ENCODE measurements at places on chromosomes 5 and 9.
A peak's percentile ranks its signal among the peaks of the same experiment; 100 is the strongest.

DNA sequence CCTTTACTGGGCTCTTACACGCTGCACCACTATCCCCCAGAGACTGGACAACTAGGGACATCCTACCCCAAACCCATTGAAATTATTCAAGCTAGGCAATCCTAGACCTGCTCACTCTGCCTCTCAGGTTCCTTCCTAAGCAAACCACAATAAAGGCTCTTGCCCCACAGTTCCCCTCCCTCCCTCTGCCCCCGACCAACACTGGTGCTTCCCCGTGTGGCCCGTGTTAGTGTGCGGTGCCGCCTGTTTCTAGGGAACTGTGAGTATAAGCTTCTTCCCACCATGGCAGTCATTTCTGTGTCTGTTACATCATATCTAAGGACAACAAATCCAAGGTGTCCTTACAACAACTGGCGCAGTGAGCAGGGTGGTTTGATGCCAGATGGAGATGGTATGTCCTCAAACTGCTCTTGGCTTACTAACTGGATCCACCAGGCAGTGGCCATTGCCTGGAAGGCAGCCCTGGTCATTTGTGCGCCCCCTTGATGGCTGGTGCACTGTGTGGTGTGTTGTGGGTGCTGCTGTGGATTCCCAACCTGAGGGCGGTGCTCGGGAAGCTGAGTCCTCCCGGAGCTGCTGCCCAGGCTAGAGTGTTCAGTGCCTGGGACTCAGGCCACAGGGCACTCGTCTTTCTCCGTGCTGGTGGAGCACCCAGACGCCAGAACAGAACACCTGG is 8.4 kb upstream of the MXD3 start:
- DNase-seq: no peak

- no peak for DNase-seq
Observed at GRCh38 chr5:160749682-160750081, 102.3 kb downstream of the ATP10B start.

DNA sequence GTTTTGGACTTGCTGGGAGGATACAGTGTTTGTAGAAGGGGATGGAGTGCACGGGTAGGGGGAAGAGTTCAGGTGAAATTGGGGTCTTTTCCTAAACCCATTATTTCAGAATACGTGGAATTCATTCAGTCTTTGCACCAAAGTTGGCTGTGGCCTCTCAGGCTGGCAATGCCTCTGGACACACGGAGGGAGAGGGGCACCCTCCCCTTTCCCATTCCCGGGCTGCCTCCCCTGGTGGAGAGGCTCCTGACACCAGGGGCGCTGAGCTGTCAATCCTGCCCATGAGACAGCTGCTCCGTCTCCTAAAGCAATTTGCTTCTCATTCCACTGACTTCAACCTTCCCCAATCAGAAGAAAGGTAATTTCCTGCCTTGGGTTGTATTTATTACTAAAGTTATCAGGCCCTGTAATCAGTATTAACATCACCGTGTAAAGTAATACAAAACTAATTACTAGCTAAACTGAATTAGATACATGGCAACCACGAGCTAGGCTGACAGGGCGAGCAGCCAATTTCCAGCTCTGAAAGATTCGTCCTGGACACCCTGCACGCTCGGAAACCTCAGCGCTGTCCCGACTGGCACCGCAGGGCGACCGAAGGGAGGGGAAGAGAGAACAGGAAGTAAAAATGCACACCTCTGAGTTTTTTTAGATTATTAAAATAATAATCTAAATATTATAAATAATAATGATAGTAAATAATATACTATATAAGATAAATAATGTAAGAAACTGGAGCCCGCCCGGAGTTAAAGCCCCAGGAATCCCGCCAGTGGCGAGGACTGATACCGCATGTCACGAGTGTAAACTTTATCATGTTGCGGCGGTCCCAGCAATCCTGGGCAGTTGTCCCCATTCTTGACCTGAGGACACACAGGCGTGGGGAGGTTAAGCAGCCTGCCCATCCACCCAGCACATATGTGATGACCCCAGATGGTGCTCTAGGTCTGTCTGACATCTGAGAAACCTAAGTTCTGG is 6.9 kb upstream of the OLFM1 start:
- DNase-seq: no peak

- no peak for DNase-seq
Observed at GRCh38 chr9:97831843-97832636, 21.0 kb upstream of the FOXE1 start.

DNA sequence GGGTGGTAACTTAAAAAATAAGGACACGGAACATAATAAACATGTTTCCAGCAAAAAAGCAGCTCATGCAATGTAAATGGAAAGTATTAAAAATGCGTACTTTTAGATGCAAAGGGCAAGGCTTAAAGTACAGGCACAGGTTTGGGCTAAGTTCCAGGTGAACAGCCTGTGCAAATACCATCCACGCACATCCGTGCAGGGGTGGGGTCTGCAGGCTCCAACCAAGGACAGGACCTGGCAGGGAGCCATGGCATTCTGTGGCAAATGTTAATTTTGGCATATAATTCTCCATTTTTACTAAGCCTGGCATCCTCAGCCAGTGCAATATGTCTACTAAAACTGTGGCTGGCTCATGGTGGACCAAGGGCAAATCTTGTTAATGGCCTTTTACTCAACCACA is 365.8 kb upstream of the DAP start:
- no peak for DNase-seq

- DNase-seq: no peak
Observed at GRCh38 chr9:132712753-132713152, 42.5 kb downstream of the GTF3C4 start.

- peak; percentile 56 for DNase-seq
Observed at GRCh38 chr9:129317179-129318011, 139.3 kb upstream of the IER5L start.

- DNase-seq: no peak
Observed at GRCh38 chr5:67032921-67033664, 163.5 kb downstream of the CD180 start.

DNA sequence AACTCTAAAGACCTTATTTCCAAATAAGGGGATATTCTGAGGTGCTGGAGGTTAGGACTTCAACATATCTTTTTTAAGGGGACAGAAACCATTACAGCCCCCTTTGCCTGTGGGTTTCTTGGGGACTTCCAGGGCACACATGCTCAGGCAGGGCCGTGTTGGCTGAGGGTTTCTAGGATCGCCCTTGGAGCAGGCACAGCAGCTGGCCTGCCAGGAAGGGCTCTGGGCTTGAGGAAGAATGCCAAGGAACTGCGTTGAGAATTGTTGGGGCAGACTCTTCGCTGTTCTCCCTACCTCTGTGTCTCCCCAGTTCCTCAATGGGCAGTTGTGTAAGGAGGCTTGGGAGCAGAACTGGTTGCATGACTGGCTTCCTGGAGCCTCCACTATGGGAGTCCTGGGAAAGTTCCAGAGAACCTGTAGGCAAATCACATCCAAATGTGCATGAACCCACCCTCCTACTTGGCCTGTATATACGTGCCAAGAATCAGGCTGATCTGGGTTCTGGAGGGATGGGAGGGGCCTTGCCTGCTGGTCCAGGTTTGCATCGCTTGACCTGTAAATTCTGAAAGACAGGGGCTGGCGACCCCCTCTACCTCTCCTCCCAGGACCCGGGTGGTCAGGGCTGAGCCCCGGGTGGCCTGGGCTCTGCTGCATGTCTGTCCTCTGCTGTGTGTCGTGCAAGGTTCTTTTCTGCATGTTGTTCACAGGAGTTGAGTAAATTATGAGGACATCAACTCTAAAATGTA is 65.5 kb downstream of the HSPA4 start:
- DNase-seq: peak; percentile 33

All from activated CD8-positive, alpha-beta memory T cell treated with anti-CD3 and anti-CD28 coated beads, Interleukin-2, amount 50 U/mL, for 48 hours (primary cell).